ENCODE measurements at places on chromosomes 7 and 10.

GRCh38 chr10:130432271-130432670, 296.1 kb downstream of the GLRX3 start:
- no peak for DNase-seq

DNA sequence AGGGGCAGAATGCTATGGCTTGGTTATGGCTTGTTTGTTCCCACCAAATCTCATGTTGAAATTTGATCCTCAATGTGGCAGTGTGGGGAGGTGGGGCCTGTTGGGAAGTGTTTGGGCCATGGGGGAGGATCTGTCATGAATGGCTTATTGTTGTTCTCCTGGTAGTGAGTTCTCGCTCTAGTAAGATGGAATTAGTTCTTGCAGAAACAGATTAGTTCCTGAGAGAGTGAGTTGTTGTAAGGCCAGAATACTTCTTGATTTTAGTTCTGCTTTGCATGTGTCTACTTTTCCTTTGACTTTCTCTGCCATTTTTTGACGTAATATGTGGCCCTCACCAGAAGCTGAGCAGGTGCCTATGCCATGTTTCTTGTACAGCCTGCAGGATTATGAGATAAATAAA, 188.2 kb downstream of the KIF20B start:
- no peak for DNase-seq

DNA sequence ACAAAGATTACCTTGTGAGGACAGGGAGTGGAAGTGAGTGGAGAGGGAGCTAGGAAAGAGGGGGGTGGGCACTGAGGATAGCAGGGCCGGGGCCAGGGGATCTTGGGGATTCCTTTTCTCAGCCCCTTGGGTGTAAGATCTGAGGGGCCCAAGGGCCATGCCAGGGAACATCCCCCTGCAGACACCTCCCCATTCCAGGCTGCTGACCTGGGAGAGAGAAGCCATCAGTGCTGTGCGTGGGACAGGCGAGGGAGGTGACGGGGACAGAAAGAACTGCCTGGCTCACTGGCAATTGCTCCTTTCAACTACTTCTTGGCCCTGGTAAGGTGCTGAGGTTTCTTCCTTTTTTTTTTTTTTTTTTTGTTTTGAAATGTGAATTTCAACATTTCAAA, 12.0 kb upstream of the BTBD16 start:
- no peak for DNase-seq

DNA sequence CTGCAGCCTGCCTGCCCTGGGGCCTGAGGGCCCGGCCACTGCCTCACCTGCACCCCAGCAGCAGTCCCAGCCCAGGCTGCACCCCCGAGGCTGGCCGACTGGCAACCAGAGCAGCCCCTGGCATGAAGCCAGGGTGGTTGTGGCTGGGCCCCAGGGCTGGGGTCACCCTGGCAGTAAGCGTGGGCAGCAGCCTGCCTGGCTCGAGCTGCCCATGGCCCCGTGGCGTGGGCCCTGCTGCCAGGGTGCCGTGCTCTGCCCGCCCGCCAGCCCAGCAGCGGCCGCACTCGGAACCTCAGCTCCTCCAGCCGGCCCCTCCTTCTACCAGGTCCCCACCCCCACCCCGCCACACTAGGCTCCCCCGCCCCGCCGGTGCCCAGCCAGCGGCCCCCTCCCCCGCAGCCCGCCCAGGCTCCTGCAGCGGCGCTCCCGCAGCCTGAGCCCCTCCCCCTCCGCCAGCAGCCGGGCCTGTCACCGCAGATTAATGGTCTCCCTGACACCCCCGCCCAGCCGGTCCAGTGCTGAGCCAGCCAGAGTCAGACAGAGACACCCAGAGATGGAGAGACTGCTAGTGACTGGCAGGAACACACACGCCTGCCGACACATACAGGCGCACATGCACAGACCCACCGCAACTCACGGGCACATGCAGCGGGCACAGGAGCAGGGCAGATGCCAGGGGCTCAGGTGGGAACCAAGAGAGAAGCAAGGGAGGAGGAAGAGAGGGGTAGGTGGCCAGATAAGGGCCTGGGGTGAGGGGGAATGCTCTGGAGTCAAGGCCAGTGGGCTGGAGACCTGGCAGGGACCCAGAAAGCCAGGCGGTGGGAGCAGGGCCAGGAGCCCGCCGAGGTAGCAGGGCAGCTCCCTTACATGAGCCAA, 22.4 kb downstream of the KCNH2 start:
- DNase-seq, result no peak

GRCh38 chr10:98090822-98091221, 43.6 kb upstream of the R3HCC1L start:
- DNase-seq, result no peak

GRCh38 chr10:8273749-8274148, 219.3 kb downstream of the GATA3 start:
- DNase-seq, result no peak

- DNase-seq, result no peak
Observed at GRCh38 chr10:34978080-34978479, 112.1 kb downstream of the CUL2 start.

- DNase-seq, result no peak
Observed at GRCh38 chr7:73865738-73866445, 4.9 kb downstream of the TMEM270 start.

DNA sequence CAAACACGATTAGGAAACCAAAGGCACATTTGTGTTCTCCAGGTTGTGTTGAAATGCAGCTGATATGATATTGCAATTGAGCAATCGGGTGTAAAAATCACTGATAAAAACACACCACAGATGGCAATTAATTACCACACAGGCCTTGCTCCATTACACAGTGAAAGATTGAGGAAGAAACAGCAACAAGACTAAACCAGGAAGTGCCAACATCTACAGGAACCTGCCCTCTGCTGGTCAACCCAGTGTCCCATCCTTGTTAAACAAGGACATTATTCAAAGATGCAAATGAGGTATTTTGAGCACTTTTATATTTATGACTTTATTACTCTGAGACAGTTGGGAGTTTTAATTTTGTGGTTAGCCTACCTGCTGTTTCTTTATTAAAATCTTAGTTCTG, 765.6 kb upstream of the GHITM start:
- DNase-seq, result no peak

- DNase-seq, result peak; percentile 51
Observed at GRCh38 chr7:149620961-149621360, 123.4 kb upstream of the ZNF746 start.

- DNase-seq, result no peak
Observed at GRCh38 chr7:50798126-50798525, 15.4 kb upstream of the GRB10 start.

DNA sequence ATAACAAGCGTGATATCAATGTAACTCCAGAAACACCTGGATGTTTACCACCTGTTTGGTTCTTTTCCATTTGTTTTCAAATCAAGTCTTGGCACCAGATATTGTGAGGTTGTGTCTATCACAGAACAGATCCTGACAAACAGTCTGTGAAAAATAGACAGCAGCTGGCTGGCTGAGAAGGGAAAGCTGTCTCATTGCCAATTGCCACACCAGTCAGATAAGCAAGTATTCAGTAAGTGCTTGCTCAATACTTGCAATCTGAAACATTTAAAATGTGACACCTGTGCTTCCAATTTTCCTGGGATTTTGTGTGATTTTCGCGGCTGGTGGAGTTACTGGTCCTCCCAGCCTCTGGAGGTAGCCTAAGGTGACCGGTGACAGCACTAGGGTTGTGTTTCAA, 147.9 kb upstream of the MYO3A start:
- no peak for DNase-seq

- DNase-seq, result no peak
Observed at GRCh38 chr7:110142939-110143526, 947.9 kb upstream of the LRRN3 start.

DNA sequence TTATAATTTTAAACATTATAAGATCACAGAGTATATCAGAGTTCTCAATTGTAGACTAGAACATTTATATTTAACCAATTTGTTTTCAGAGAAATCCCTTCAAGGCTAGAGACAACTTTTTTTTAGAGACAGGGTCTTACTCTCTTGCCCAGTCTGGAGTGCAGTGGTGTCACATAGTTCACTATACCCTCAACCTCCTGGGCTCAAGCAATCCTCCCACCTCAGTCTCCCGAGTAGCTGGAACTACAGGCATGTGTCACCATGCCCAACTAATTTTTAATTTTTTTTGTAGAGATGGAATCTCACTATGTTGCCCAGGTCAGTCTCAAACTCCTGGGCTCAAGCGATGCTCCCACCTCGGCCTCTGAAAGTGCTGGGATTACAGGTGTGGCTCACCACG, 15.3 kb downstream of the UCMA start:
- DNase-seq, result no peak

GRCh38 chr10:69730251-69731156, 71.2 kb upstream of the COL13A1 start:
- no peak for DNase-seq

DNA sequence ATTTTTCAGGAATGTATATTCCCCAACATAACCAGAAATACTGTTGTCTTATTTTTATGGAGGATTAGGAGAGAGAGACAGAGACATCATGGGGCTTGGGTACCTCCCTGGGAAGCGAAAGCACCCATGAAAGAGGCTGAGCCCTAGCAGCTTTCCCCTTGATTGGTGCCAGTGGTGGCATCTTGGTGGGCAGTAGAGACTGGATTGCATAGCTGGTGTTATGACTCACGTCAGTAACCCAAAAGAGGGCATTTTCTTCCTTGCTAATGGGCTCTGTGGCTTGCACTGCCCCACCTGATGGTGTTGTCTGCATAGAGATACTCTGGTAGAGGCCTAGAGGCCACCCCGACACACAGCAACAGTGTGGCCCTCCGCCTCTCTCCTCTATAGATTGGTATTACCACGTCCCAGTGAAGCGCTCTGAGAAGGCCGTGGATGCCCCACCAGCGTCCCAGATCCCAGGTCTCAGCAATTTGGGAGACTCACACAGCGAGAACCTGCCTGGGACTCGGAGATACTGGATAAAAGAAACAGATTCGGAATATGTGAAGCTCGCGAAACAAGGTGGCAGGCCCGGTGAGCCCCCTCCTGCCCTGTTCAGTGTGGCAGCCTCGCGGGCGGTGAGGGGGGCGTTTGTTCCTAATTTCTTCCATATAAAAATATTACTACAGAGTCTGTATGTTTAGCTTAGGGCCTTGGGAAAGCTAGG, 5.8 kb downstream of the C7orf57 start:
- DNase-seq, result no peak

GRCh38 chr10:72329290-72330068, 25.2 kb downstream of the DNAJB12 start:
- DNase-seq, result no peak

DNA sequence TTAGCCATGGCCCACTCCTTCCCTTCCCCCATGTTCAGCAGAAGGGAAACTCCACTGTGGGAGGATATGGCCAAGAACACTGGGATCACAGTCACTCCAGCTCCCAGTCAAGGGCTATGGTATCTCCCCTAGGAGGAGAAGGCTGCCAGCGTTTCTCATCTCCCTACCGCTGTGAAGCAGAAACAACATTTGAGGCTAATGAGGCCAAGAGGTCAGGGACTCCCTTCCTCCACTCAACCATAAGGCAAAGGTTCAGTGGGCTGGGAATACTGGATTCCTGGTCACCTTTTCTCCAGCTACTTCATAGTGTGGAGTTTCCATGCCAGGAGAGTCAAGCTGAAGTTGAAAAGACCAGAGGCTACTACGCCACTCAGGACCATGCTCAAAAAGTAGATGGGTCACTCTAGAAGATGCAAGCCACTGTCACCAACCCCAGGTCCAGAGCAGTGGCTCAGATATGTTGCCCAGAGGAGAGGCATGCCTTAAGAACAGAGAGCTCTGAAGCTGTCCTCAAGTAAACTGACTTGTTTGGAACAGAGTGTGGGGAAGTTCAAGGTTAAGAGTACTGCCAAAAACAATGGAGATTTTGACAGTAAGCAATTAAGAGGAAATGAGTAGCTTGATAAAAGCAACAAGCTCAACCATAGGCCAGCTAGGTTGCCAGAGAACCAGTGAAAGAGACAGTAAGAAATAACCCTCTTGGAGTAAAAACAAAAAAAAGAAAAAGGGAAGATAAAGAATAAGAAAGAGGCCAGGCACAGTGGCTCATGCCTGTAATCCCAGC, 3.8 kb upstream of the TMEM140 start:
- no peak for DNase-seq

DNA sequence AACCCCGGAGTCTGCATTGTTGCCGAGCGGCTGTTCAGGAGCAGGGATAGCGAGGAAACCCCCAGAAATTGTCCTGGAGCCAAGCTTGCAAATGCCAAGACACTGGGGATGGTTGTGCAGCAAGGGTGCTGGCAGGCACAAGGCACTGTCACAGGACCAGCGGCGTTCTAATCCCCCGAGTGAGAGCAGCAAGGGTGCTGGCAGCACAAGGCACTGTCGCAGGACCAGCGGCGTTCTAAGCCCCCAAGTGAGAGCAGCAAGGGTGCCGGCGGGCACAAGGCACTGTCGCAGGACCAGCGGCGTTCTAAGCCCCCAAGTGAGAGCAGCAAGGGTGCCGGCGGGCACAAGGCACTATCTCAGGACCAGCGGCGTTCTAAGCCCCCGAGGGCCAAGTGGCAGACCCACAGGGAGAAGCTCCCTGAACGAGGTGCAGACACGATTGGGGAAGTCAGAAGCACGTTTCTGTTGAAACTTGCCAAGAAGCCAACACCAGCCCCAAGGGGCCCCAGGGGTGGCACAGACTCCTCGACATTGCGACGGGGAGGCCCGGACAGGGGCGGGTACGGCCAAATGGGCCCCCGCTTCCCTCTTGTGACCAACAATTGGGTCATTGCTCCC, 40.4 kb upstream of the INPP5A start:
- DNase-seq, result no peak

GRCh38 chr7:92798517-92799249, 37.7 kb downstream of the CDK6 start:
- no peak for DNase-seq

DNA sequence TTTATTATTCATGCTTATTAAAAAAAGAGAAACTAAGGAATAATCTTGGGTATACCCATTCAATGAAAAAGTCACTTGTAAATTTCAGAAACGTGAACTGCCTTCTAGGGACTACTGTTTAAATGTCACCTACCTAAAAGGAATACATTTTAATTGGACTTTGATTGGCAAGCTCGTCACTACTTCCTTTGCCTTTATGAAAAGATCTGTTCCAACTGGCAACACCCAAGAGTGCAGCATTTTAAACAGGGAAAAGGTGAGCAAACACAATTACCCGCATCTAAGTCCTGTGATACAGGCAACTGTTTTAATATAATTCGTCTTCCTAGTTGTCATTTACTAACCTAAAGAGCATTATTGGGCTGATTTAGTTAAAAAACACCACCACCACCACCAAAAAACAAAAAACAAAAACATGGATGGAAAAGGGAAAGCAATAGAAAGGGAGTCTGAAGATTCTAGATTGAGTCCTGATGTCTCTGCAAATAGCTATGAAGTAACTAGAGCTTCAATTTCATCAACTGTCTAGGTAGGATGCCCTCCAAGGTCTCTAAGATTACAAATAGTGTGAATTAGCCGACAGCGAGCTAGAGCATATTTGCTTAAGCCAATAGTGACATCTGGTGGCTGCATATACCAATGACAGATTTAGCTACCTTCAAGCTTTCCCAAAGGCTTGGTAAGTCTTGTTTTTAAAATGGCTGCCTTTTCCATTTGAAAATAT, 33.8 kb upstream of the ICA1 start:
- DNase-seq, result no peak

GRCh38 chr7:112338786-112339185, 111.5 kb upstream of the IFRD1 start:
- DNase-seq, result no peak

DNA sequence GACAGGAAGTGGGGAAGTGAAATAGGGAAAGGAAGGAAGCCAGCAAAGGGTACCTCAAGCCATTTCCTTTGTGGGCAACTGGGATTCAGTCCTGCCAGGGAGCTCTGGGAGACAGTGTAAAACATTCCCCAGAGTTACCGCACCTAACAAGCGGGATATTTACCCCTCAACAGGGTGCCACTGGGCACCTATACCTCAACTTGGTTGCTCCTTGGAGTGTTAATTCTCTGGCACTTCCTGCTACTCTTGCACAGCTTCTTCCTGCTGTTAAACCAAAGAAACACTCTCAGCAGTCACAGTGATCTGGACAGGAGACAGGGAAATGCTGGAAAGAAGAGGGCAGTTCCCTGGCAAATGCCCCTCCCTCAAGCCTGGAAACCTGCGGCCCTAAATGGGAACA, 151.3 kb downstream of the REEP3 start:
- DNase-seq, result no peak
